Mucosa of descending colon (tissue), 3 donors: ENCODE measurements at places on chromosomes 4 and X. TPM values are rescaled to one million over a fixed set of nuclear protein-coding genes. Genes with fewer than 3 reads are reported as not detected.
A peak's percentile ranks its signal among the peaks of the same experiment; 100 is the strongest.

DNA sequence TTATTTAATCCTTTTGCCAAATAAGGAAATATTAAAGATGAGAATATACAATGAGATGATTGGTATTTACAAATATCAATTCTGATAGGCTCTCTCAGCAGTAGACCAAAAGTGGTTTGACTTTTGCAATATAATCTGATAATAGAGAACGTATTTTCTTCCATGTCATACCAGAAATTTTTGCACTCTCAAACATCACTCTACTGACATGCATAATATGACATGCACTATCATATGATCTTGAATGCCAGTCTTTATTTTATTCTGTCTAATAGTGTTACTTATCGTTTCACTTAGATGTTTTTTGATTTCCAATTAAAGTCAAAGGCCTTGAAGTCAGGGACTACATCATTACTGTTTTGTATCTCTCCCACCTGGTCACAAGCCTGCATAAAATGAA, 259.2 kb downstream of the PCDH7 start:
- no peak for DNase-seq

The PF4V1 gene
- total RNA-seq, result not detected

DNA sequence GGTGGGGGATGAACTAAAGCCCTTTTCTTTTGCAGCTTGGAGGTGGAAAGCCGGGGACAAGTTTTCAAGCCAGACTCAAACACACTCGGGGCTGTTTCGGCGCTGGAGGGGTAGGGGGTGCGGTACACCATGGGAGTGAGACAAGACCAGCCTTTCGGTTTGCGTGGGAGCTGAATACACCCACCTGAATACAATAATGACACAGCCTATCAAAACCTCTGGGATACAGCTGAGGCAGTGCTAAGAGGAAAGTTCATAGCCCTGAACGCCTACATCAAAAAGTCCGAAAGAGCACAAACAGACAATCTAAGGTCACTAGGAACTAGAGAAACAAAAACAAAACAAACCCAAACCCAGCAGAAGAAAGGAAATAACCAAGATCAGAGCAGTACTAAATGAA, 163.3 kb downstream of the ATRX start:
- no peak for DNase-seq

DNA sequence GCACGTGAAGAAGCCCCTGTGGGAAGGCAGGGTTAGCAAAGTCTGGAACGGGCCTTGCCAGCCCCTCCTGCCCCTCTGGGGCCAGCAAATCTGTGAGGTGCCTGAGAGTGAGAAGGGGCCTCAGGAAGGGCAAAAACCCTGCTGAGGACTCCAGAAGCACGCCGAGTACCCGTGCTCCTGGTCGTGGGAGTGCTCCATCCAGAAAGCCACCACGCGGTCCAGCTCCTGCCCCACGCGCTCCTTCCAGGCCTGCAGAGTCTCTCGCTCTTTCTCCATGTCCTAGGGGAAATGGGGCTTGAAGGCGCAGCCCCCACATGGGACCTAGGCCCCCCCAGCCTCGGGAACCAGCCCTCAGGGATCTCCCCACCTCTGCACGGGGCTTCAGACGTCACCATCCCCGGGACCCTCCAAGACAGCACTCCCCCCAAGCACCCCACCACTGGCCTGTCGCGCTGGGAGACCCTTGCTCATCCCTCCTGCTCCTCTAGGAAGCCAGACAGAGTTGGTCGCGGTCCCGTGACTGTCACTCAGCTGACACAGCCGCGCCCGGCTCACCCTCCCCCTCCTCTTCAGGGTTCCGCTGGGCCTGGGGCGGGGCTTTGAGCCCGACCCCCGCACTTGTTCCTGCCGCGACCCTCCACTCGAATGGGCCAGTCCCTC, at the start of gene RENBP:
Gene RENBP, minus strand, starts transcription at position 504 of the 660 bp plus-strand sequence. Its CDS starts 33 bp downstream, at position 471.
- DNase-seq, result peak; percentile 64

The GTPBP6 gene
- 49.8 TPM for total RNA-seq

GRCh38 chr4:72313121-72313520, 255.9 kb downstream of the ADAMTS3 start:
- DNase-seq, result no peak

DNA sequence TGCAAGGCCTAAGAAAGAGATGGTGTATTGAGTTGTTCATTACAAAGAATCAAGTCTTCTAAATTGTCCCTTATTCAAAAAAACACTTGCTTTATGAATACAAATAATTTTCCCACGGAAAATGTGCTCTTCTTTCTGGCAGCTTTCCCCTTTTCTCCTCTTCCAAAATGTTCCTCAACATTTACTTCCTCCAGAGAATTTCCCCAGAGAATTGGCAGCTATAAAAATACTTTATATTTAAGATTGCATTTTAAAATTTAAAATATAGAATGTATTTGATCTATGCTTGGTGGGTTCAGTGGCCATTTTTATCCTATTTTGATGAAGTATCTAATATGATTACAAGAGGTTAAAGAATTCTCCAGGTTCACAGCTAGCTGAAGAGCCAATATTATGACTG, 521.0 kb downstream of the IQCM start:
- no peak for DNase-seq

DNA sequence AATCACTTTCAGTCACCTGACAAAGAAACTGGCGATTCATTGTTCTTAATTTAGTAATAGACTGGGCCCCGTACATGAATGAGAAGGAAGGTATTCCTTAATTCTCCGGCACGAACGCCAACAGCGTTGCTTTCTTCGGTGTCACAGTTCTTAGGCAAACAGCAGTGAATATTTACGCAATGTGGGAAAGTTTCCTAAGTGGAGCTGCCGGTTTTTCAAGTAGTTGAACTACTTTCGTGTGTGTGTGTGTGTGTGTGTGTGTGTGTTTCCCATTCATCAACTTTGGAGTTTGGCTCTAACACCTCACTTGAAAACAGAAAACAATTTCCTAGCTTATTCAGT, 651 bp downstream of the NXT2 start:
- DNase-seq, result no peak

- no peak for DNase-seq
Observed at GRCh38 chr4:17687237-17687857, 72.9 kb downstream of the MED28 start.

- no peak for DNase-seq
Observed at GRCh38 chr4:171876636-171877035, 63.4 kb downstream of the GALNTL6 start.

DNA sequence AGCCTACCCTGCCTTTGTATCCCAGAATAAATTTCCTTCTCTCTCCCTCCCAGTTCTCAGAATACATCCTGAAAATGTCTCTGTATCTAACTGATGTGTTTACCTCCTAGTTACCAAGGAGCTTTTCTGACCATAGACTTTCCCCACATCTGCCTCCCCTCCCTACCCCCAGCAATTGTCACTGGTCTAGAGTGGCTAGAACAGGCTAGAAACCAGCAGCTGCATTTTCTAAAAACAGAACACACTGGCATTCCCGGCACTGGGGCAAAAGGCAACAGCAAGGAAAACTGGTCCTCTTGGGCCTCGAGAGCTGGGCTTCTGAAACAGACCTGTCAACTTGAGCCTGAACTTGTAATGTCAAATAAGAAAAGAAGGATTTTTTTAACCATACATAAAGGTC, 16.4 kb downstream of the TASL start:
- no peak for DNase-seq

The CCDC120 gene
- 12.5 TPM for total RNA-seq

DNA sequence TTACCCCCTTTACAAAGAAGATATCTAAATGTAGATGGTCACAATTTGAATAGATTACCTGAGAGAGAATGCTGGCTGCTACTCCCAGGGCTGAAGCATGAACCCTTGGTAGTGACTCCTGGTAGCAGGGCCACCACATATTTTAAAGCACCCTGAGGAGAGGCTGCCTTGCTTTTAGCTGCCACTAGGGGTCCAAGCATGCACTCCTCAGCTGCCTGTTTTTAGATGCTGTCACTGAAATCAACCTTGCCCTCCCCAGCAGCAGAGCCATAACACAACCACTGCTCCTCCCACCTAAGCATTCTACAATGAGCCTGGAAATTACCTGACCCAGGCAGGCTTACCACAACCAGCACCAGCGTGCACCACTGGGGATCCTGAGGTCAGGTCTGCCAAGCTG, 850.9 kb downstream of the FAM133A start:
- no peak for DNase-seq

DNA sequence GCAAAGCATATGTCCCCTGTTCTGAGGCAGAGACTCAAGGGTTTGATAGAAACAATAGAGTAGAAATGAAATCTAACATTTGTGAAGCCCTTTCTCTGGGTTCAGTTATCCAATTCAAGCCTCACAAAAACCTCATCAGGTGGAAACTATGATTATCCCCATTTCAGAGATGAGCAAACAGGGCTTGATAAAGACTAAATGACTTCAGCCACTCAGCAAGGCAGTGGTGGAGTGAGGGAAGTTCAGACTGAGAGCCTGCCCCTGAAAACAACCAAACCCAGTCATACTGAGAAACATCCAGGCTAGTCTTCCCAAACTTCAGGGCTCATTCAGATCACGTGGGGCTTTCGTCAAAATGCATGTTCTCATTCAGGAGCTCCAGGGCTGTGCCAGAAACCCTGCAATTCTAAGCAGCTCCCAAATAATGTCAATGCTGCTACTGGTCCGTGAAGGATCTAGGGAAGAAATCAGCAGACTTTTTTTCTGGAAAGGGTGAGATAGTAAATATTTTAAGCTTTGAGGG, 109.6 kb upstream of the KIT start:
- no peak for DNase-seq

DNA sequence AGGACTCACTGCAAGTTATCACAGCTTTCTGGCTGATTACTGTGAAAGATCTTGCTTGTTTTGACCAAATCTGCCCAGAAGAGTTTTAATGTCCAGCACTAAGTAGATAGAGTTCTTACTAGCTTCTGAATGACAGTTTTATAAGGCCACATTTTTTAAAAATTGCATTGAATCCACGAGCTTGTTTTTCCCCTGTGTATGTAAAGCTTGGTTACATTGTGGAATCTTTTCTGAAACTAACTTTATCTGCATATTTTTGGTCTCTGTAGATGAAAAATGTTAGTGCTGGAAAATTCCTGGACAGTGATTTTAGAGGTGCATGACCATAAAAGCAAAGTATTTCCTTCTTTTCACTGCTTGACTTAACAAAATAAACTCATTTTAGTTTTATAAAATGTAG, 650.3 kb upstream of the FAM241A start:
- no peak for DNase-seq

DNA sequence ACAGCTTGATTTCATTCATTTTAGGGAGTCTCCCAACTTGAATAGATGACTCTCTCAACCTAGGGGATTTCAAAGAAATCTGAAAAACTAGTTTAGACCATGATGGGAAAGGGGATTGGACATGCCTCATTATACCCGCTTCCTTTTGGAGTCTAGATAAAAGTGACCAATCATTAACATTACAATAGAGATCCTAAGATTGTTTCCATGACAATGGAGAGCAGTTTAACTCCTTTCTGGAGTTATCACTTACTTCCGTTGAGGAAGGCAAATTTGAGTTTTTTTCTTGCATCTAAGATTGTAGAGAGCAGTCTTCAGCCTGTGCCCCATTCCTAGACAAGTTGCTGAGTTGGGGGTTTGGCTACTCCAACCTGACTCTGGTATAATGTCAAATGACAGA, 11.4 kb upstream of the IL15 start:
- no peak for DNase-seq

DNA sequence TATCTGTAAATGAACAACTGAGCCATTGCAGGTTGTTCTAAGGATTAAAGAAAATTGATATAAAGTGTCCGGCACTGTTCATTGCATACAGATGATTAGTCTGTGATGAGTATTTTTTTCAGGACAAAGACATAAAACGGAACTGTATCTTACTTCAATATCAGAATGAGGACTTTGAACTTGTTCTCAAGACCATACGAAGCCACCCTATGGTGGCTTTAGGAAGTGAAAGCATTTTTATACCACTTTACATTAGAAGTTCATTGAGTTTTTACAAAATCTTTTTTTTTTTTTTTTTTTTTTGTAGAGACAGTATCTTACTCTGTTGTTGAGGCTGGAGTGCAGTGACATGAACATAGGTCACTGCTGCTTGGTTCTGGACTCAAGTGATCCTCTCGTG, 45.2 kb upstream of the TRIM2 start:
- DNase-seq, result no peak

DNA sequence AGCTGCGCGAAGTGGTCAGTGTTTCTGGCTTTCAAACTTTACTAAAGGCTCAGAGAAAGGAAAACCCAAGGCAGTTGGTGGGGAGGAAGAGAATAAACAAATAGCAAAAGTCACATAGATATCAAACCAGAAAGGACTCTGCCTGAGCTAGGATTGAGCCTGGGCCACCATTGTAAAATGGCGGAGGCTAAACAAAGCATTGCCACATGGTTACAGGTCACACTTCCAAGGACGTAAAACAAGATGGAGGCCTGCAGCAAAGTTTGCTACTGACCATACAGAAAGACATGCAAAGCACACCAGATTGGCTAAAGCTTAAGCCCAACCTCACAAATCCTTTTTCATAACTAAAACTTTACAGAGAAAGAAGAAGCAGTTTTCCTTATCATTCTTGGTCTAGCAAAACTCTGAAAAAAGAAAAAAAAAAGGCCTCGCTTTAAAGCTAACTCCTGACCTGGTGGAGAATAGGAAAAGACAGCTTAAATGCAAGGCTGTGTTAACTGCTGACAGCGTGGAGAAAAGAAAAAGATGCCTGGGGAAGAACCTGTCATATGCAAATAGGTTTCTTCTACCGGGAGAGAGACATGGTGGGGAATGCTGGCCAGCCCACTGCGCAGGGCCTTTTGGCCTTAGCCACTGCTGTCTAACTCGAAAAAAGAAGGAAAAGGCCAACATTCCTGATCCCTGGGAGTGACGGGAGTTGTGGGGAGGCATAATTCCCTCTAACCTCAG, 81.8 kb upstream of the SMARCA5 start:
- no peak for DNase-seq

The VSIG1 gene
- total RNA-seq, result not detected

DNA sequence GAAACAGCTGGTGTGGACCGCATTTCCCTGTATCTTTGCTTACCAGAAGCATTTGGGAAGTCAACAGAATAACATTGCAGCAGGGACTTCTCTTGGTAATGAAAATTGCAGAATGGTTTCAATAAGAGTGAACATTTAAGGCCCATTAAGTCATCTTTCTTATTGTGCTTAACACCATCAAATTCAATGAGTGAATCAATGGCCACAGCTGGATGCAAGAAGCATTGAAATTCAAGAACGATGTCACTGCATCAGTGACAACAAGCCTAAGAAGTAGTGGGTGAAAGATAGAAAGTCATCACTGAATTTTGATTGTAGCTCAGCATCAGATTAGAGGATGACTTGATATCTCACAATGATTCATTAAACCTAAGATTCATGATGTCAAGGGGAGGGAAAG, 93.9 kb upstream of the GPM6A start:
- DNase-seq, result no peak

The PIR gene
- total RNA-seq, result 6.0 TPM

The APOO gene
- 19.2 TPM for total RNA-seq

The MRPS18C gene
- total RNA-seq, result 47.8 TPM
